ENCODE measurements at places on chromosomes 2 and 18.

DNA sequence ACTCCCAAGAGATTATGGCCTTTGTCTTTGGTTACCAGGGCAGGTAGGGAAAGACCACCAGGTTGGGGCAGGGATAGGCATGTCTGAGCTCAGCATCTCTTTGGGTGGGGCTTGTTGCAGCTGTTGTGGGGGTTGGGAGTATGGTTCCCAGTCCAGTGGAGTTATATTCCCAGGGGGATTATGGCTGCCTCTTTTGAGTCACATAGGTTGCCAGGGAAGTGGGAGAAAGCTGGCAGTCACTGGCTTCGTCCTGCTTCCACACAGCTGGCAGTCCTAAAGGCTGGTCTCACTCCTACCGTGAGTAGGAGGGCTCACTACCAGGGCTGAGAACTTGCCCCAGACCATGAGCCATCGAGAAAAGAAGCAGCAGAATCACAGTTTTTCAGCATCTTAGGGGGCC is 79.1 kb downstream of the LYPD6 start:
- DNase-seq: no peak

GRCh38 chr2:30098266-30099005 is 48.4 kb upstream of the YPEL5 start:
- no peak for DNase-seq

GRCh38 chr2:184743096-184743495 is 144.8 kb downstream of the ZNF804A start:
- no peak for DNase-seq

GRCh38 chr2:73257425-73258125 is 23.5 kb downstream of the CCT7 start:
- DNase-seq: no peak

- DNase-seq: no peak
Measured at GRCh38 chr2:215921895-215922294, 91.5 kb downstream of the MREG start.
